Right lung (tissue), 10 donors: ENCODE measurements at places on chromosomes 7 and 10. TPM values are rescaled to one million over a fixed set of nuclear protein-coding genes. Genes with fewer than 3 reads are reported as not detected.

ANXA8L1 gene
- 1.6 TPM for polyA plus RNA-seq

GRCh38 chr10:103238506-103239252 is 7.0 kb upstream of the RPEL1 start:
- DNase-seq = no peak

DNA sequence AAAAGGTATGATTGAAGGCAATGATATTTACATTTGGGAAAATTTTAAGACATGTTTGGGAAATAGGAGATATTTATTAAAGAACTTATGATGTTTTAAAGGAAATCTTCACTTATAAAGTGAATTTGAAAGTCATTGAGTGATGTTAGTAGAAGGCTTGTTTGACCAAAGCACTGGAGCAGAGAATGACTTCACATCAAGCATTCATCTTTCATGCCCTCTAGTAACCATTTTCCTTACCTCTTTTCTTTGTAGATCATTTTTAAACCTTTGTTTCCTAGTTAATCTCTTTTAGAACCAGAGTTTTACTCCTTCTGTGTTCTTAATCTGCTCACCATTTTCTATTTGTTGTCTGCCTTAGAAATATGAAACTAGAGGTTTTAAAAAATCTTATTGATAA is 111.3 kb upstream of the FOXP2 start:
- no peak for DNase-seq

DNA sequence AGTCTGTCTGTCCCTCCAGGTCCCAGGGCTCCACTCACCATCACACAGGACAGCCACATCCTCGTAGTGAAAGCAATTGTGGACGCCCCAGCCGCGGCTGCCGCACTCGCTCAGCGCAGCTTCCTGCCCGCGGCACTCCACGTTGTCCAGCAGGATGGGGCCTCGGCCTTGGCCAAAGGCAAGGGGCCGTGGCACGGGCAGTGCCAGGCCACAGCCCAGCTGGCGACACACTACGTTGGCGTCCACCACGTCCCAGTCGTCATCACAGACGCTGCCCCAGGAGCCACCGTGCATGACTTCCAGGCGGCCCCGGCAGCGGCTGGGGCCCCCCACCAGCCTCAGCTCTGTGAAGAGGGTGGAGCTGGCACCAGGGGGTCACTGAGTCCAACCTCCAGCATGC is 9.2 kb downstream of the SSC4D start:
- no peak for DNase-seq

- no peak for DNase-seq
These were observed 1.3 kb upstream of the CDK14 start for GRCh38 chr7:90594751-90595317.
